ENCODE measurements at places on chromosomes 2 and 18. TPM values are rescaled to one million over a fixed set of nuclear protein-coding genes. Genes with fewer than 3 reads are reported as not detected.

Gene UNC80
- not detected for total RNA-seq

Gene ACMSD
- not detected for total RNA-seq

Gene ST3GAL5
- 17.7 TPM for total RNA-seq

Gene VWC2L
- not detected for total RNA-seq

Gene CHST9
- total RNA-seq, result not detected
